ENCODE measurements at places on chromosomes 12 and 14. TPM values are rescaled to one million over a fixed set of nuclear protein-coding genes. Genes with fewer than 3 reads are reported as not detected.

KLRC4 gene
- total RNA-seq = not detected

STRN3 gene
- total RNA-seq = 67.8 TPM

KRT77 gene
- not detected for total RNA-seq

SLC16A7 gene
- 23.2 TPM for total RNA-seq

PXN gene
- total RNA-seq = 367 TPM

MANSC4 gene
- total RNA-seq = 1.5 TPM

KCNH3 gene
- total RNA-seq = not detected

PLEKHD1 gene
- total RNA-seq = not detected

Measured in tibial nerve (tissue), 4 donors.